ENCODE measurements at places on chromosomes 2 and 18.

GRCh38 chr2:33380001-33380609 is 96.3 kb upstream of the RASGRP3 start:
- DNase-seq, result no peak

GRCh38 chr2:178101321-178102079 is 10.7 kb upstream of the RBM45 start:
- DNase-seq, result no peak

- DNase-seq, result no peak
Observed at GRCh38 chr2:170566138-170566537, 149.0 kb upstream of the SP5 start.

DNA sequence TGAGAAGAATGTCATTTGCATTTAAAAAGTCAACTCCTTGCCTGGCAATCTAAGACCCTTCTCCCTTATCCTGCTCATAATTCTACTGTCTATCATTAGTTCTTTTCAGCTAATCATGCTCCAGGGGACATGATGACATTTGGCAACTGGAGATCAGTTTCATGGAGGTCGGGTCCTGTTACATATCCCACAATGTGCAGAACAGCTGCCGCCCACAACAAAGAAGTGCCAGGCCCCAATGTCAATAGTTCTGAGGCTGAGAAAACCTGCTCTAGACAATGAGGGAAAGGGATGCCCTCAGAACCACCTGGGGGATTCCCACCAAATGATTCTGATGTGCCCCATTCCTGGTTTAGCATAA is 53.4 kb upstream of the IL1RL1 start:
- no peak for DNase-seq

DNA sequence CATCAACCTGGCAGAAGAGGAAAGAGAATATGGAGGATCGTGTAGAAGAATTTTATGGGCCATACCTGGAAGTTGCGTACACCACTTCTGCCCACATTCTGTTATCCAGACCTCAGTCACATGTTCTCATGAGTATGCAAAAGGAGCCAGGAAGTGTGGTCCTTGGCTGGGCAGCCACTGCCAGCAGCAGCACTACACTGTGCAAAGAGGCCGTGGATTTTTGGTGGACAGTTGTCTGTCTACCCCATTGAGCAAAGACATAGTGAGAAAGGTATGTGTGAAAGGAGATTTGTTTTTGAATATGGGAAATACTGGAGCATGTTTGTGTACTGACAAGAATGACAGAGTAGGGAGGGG is 68.1 kb downstream of the SDC1 start:
- DNase-seq, result no peak

Data from HL-60 (cell line).